ENCODE measurements at places on chromosomes 3 and 15.

GRCh38 chr3:70277304-70277703 is 35.1 kb downstream of the MDFIC2 start:
- no peak for DNase-seq

DNA sequence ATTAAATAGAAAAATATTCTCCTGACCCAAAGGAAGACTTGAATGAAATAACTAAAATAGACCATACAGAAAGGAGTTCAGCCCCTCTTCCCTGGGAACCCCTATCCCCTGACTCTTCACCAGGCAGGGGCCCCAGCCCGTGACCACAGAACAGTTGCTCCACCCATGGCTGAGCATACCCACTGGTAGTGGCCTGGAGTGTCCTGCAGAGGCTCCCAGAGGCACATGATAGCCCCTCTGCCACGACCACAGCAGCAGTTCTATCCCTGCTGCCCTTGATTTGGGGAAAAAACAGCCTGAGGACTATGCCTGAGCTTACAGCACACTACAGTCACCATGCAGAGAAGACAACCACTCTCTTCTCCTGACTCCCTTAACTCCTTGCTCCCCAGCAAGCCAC is 31.8 kb downstream of the TTC14 start:
- DNase-seq = no peak

- DNase-seq = no peak
These were observed 25.3 kb upstream of the ARHGEF3 start for GRCh38 chr3:56826831-56827722.

GRCh38 chr15:69096196-69096595 is 64.2 kb upstream of the GLCE start:
- no peak for DNase-seq

DNA sequence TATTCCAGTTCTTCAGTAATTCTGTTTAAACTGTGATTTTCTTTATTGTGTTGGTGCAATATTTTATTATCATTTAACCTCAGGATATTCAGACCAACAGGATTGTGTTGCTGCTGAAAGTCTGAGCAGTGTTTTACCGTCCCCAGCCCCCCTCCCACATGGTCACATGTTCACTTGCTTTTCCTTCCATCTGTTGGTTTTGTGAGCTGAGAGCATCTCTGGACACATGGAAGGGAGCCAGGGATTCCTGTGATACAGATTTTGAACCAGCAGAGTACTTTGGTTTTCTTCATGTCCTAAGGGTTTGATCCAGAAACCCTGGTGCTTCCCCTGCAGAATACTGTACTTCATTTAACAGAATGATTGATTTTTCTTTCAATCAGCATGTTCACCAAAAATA is 11.9 kb downstream of the ARRDC4 start:
- no peak for DNase-seq

DNA sequence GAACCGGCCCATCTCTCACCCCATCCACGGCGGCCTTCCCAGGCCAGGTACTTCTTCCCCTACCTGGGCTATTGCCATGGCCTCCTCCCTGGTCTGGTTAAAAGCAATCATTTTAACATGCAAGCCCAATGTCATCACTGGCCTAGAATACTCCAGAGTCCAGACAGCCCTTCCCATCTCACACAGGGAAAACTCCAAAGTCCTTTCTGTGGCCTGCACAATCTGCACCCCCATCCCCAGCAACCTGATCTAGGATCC is 45.8 kb upstream of the SLCO2A1 start:
- DNase-seq = no peak

GRCh38 chr15:57440167-57440566 is 63.9 kb downstream of the CGNL1 start:
- no peak for DNase-seq

GRCh38 chr15:31349233-31350141 is 22.9 kb downstream of the KLF13 start:
- DNase-seq = no peak

DNA sequence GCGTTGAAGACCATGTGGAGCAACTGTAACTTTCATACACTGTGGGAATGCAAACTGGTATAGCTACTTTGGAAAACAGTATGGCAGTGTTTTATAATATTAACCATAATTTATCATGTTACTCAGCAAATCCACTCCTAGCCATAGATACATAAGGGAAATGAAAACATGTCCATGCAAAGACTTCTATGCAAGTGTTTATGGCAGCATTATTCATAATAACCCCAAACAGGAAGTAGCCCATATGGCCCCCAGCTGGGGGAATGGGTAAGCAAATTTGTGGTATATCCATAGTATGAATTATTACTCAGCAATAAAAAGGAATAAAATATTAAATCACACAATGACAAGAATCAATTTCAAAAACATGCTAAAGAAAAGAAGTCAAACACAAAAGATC is 23.0 kb upstream of the GATA2 start:
- DNase-seq = no peak

GRCh38 chr3:148879256-148879655 is 14.2 kb downstream of the CPA3 start:
- DNase-seq = no peak

DNA sequence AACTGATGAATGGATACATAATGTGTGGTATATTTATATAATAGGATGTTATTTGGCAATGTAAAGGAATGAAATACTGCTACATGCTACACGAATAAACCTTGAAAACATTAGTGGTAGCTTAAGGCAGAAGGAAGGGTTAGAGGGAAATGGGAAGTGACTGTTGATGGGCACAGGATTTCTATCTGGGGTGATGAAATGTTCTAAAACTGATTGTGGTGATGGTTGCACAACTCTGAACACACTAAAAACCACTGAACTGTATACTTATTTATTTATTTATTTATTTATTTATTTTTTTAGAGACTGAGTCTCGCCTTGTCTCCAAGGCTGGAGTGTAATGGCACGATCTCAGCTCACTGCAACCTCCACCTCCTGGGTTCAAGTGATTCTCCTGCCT is 24.8 kb upstream of the SHISA5 start:
- DNase-seq = no peak

DNA sequence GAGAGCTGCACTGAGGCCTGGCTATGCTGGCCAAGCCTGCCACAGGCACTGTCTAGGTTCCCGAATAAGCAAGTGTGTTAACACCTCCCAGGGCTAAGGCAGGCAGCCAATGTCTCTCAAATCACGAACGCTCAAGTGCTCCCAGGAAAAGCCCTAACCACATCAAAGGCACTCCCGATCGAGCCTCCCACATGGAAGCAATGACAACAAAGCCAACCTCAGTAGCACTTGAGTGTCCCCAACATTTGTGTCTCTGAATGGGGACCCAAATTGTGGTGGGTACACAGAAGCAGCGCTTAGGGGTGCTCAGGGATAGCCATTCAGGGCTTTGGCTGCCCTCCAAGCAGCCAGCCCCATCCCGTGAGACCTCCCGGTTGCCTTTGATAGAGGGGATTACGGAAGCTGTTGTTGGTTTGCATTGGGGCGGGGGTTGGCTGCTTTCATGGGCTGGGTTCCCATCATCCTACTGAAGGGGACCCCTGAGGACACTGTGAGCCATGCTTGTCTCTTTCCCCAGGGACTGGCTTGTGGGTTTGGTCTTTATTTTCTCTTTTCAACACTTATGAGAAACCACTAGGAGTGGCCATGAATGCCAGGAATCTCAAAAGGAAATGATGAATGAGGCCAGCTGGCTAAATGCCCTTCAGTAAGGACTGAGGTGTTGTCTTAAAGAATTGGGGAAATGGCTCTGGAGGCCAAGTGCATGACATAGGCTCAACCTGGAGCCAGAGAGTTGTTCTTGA is 234.1 kb upstream of the FEZF2 start:
- no peak for DNase-seq

- DNase-seq = no peak
These were observed 8.8 kb downstream of the STAB1 start for GRCh38 chr3:52503788-52504424.

Data from activated CD8-positive, alpha-beta memory T cell treated with anti-CD3 and anti-CD28 coated beads for 1 hour (primary cell).